Pancreas (tissue), 10 donors: ENCODE measurements at places on chromosomes 4 and X. TPM values are rescaled to one million over a fixed set of nuclear protein-coding genes. Genes with fewer than 3 reads are reported as not detected.

DNA sequence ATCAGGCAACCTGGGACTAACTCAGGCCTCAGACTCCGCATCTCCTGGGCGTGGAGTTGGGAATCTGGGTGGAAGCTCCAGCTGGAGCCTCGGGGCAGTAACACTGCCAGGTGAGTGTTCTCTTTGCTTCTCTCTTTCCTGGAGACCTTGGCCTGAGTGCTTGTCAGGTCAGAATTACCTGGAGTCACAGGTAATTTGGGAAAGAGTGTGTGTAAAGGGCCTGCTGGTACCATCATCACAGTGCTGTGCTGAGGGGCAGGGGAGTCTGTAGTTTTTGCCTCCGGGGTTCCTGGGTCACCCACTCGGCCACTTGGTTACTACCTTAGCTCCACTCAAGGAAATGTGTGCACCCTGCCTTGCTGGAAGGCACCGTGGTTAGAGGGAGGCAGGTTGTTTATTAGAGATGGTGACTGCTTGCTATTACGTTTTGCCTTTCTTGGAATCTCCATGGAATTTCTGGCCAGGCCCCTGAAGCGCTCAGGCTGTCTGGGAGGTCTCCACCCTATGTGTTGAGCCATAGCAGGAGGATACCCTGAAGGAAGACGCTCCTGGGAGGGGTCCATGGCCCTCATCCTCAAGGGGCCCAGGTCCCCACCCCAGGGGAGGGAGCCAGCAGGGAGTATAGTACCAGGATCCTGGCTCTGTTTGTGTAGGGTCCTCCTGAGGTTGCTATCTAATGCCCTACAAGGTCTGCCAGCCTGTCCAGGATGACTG is 2.9 kb downstream of the GPR78 start:
- no peaks in the 10 kb centered on the region for H3K4me1 ChIP-seq
- no peak overlapping the region for H3K4me3 ChIP-seq
- no peaks in the 10 kb centered on the region for H3K36me3 ChIP-seq
- DNase-seq = no peak
- no peak overlapping the region for H3K27ac ChIP-seq
- H3K27me3 ChIP-seq = peaks cover 9% of the 10 kb centered on the region

GRCh38 chr4:176921256-176921655 is 128.5 kb upstream of the VEGFC start:
- H3K4me1 ChIP-seq = no peaks in the 10 kb centered on the region
- H3K27me3 ChIP-seq = no peaks in the 10 kb centered on the region
- H3K36me3 ChIP-seq = no peaks in the 10 kb centered on the region
- no peak overlapping the region for H3K4me3 ChIP-seq
- DNase-seq = no peak

- no peak for DNase-seq
- H3K4me1 ChIP-seq = no peaks in the 10 kb centered on the region
Observed at GRCh38 chrX:47900833-47901232, 64.1 kb downstream of the ZNF81 start.

DNA sequence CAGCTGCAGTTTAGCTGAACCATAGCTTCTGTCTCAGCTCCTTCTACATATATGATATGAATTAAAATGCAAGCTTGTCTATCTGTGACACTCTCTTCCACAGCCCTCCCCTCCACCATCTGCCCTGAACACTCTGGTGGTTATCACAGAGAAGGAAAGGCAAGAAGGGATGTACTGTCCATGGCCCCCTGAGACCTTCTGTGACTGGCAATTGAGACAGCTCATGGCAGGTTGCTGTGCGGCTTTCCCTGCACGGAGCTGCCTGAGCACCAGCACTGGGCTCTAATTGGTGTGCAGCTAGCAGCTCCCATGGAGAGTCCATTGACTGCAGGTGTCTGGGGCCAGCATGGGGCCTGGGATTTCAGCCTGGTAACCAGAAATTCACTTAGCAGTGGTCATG is 109.8 kb upstream of the ANXA3 start:
- H3K27me3 ChIP-seq = no peaks in the 10 kb centered on the region
- H3K4me3 ChIP-seq = no peak overlapping the region
- H3K36me3 ChIP-seq = no peaks in the 10 kb centered on the region
- no peak overlapping the region for H3K27ac ChIP-seq

DNA sequence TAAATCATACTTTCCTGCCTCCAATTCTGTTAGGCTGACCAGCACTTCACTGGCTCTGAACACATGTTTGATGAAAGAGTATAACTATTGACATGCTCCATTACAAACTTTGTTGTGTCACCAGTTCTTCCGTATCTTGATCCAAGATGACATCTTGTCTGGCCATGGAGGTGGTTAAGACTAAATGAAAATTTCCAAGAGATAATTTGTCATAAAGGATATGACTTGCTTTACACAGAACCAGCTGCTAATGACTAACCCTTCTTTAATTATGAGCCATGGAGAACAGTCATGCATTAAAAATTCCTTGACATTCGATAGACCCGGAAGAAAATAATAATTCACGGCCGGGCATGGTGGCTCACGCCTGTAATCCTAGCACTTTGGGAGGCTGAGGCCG is 17.7 kb upstream of the N4BP2 start:
- H3K36me3 ChIP-seq = no peaks in the 10 kb centered on the region
- H3K27me3 ChIP-seq = no peaks in the 10 kb centered on the region
- H3K4me1 ChIP-seq = no peaks in the 10 kb centered on the region
- H3K4me3 ChIP-seq = no peak overlapping the region
- no peak for DNase-seq

DNA sequence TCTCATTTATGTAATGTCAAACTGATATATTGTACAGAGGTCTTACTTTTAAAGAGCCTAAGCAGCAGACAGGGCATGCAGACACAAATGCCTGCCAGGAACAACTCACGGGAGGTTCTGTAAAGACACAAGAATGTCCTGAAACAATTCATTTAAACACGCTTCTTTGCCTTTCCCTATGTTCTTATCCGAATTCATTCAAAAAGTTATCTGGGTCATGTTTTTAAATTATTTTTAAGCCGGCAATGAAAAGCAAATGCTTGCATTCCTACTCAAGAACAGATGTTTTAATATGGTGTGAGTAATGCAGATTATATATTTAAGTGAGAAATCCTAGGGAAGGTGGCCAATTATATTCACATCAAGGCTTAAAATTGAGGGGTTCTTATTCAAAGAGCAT is 192.6 kb downstream of the PDGFC start:
- H3K36me3 ChIP-seq = no peaks in the 10 kb centered on the region
- DNase-seq = no peak
- H3K4me3 ChIP-seq = no peak overlapping the region
- H3K4me1 ChIP-seq = no peaks in the 10 kb centered on the region
- H3K27ac ChIP-seq = no peak overlapping the region

DNA sequence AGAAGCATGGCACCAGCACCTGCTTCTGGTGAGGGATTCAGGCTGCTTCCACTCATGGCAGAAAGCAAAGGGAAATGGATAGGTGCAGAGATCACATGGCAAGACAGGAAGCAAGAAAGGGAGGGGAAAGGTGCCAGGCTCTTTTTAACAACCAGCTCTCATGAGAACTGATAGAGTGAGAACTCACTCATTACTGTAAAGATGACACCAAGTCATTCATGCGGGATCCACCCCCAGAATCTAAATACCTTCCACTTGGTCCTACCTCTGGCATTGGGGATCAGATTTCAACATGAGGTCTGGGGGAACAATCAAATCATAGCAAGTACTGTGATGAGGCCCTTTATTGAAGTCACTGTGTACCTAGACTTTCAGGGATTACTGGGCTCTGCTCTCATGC is 72.0 kb upstream of the PRDM5 start:
- no peak overlapping the region for H3K27ac ChIP-seq
- no peak for DNase-seq
- no peak overlapping the region for H3K4me3 ChIP-seq

DNA sequence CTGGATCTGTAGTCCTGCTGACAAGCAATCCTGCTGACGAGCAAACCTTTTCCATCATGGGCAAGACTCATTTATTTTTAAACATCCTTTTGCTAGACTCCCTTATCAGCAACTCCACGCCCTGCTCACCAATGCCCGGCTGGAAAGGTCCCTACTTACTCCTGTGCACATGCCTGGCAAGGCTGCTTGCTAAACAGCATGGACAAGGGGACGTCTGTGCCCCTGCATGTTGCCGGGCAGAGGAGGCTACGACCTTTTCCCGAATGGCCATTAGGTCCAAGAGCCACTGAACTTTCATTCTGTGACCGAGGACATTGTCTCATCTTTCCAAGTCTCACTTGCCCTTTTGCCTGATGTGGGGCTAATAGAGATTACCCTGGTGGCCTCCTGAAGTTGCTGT is 98.6 kb downstream of the MGST2 start:
- no peaks in the 10 kb centered on the region for H3K27me3 ChIP-seq
- H3K36me3 ChIP-seq = no peaks in the 10 kb centered on the region
- no peak for DNase-seq

DNA sequence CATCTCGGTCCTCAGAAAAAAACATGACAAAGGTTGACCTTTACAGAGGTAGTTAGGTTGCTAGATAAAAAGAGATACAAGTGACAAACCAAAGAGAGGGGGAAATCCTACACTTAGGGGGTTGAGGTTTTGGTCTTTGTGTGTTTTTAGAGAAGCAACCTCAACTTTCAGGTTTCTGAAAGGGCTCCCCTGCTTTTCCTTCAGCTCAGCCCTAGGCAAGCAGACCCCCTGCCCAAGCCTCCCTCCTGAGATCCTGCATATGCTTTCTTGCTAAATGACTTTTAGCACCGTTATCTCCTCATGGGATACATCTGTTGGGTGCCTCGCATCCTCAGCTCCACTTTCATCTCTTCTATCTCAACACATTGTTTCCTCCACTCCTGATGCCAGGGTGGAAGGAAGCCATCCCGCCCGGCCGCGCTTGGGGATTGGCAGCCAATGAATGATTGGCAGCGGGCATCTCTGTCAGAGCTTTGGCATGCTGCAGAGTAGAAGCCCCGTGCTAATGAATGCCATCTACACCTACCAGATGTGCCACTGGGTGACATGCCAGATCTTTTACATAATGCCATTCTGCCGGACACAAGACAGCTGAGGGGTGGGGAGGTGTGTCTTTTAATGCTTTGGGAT is 15.0 kb upstream of the PRDM8 start:
- no peak for DNase-seq
- H3K4me3 ChIP-seq = no peak overlapping the region
- peaks cover 10% of the 10 kb centered on the region for H3K27me3 ChIP-seq
- no peaks in the 10 kb centered on the region for H3K36me3 ChIP-seq
- H3K4me1 ChIP-seq = no peaks in the 10 kb centered on the region

GRCh38 chr4:128675083-128675482 is 134.4 kb upstream of the JADE1 start:
- H3K27me3 ChIP-seq = no peaks in the 10 kb centered on the region
- no peaks in the 10 kb centered on the region for H3K36me3 ChIP-seq
- no peaks in the 10 kb centered on the region for H3K4me1 ChIP-seq
- H3K27ac ChIP-seq = no peak overlapping the region

DNA sequence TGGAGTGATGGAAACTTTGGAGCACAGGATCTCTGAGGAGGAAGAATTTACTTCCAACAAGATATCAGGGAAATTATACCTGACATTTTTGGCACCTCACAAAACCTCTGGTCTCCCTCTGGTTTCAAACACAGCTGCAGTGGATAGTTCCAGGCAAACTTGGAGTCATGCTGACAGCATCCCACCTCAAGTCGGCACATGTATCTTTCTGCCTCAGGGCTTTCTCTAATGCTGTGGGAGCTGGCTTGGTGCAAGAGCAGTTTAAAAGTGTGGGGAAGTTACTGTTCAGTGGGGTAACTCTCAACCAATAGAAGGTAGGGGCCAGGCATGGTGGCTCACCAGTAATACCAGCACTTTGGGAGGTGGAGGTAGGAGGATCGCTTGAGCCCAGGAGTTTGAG is 207.1 kb upstream of the NHS start:
- no peak overlapping the region for H3K4me3 ChIP-seq
- H3K4me1 ChIP-seq = no peaks in the 10 kb centered on the region
- H3K27me3 ChIP-seq = no peaks in the 10 kb centered on the region
- DNase-seq = no peak

DNA sequence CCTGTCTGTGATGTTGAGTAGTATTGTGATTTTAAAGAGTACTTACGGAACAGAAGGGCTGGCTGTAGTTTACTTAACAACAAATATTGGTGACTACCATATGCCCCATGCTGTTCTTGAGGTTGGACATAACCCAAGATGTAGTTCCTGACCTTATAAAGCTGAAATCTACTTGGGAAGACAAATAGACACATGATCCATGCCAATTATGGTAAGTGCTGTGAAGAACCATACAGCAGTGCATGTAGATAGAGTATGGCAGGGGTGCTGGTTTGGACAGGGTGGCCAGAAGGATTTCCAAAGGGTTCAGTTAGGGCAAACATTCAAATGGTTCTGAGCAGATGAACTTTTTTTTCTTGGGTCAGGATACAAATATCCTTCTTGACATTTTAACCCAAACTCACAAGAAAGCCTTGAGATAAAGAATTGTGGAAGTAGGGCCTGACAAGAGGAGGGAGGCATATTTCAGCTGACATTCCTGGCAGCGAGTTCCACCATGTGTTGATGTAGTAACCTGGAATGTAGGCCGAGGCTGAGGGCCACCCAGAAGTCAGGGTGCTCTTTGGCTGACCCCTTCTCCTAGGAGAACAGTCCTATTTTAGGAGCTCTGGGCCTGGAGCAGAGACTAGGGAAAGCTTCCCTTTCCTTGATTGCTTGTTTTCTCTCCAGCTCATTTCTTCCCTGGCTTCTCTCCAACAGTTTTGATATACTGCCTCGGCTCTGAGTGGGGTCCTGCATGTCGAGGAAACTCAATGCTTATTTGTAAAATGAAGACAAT is 74.2 kb downstream of the FREM3 start:
- DNase-seq = no peak
- H3K4me1 ChIP-seq = no peaks in the 10 kb centered on the region
- H3K27me3 ChIP-seq = no peaks in the 10 kb centered on the region
- H3K27ac ChIP-seq = no peak overlapping the region
- H3K36me3 ChIP-seq = no peaks in the 10 kb centered on the region

DNA sequence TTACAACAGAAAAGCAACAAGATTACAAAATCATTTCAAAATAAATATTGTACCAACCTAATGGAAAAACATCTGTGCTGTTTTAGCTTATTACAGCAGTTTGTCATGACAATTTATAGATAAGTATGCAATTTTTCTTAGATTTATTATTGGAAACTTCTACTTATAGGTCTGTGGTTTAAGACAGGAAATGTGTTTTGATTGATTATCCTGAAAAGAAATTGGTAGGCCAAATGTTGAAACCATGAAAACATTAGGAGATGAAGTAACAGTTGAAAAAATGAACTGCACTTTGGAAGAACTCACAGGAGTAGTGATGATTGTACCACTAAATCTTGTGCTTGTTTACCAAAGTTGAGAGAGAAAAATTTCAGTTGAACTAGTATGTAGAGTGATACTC is 162.2 kb upstream of the GIMD1 start:
- H3K4me1 ChIP-seq = no peaks in the 10 kb centered on the region
- H3K27me3 ChIP-seq = no peaks in the 10 kb centered on the region
- H3K4me3 ChIP-seq = no peak overlapping the region
- no peak overlapping the region for H3K27ac ChIP-seq
- no peak for DNase-seq

GRCh38 chrX:39470588-39471407 is 627.0 kb downstream of the BCOR start:
- no peaks in the 10 kb centered on the region for H3K27me3 ChIP-seq
- no peak for DNase-seq

SYP gene
- total RNA-seq = 4.0 TPM

CFAP99 gene
- total RNA-seq = 1.1 TPM

ITGB1BP2 gene
- total RNA-seq = 0.31 TPM

ANXA10 gene
- total RNA-seq = 6.2 TPM

NPY2R gene
- total RNA-seq = not detected

ZNF185 gene
- 3.1 TPM for total RNA-seq

WDR44 gene
- total RNA-seq = 5.7 TPM

ENOPH1 gene
- 9.3 TPM for total RNA-seq

GAGE10 gene
- not detected for total RNA-seq
